Tibial nerve (tissue), 4 donors: ENCODE measurements at places on chromosomes 3 and 15. TPM values are rescaled to one million over a fixed set of nuclear protein-coding genes. Genes with fewer than 3 reads are reported as not detected.

Gene PRICKLE2
- 24.5 TPM for total RNA-seq

DNA sequence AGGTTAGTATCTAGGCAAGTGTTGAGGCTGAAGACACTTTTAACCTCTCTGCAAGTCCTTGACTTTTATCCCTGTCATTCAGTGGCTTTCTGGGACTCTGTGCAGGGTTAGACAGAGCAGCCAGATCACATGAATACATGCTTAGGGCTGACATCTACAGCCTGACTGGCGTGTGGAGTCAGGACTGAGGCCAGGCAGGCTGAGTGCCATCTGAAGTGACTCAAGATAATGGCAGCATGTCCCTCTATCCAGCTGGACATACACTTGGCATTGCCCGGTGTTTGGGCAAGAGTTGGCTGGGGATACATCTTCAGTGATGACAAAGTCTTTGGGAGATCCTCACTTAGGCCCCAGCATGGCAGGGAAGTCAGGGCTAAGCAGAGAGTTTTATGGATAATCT, 22.4 kb downstream of the DUOX2 start:
- no peak for DNase-seq

- DNase-seq = no peak
Observed at GRCh38 chr3:189570916-189571315, 60.3 kb upstream of the TP63 start.

GRCh38 chr3:56342475-56342874, 125.8 kb downstream of the ERC2 start:
- no peak for DNase-seq
